ENCODE measurements at places on chromosomes 5 and 9. TPM values are rescaled to one million over a fixed set of nuclear protein-coding genes. Genes with fewer than 3 reads are reported as not detected.

- no peak for DNase-seq
Measured at GRCh38 chr5:23437011-23437410, 70.4 kb upstream of the PRDM9 start.

GRCh38 chr5:59790376-59790775 is 103.2 kb downstream of the PDE4D start:
- no peak for DNase-seq

DNA sequence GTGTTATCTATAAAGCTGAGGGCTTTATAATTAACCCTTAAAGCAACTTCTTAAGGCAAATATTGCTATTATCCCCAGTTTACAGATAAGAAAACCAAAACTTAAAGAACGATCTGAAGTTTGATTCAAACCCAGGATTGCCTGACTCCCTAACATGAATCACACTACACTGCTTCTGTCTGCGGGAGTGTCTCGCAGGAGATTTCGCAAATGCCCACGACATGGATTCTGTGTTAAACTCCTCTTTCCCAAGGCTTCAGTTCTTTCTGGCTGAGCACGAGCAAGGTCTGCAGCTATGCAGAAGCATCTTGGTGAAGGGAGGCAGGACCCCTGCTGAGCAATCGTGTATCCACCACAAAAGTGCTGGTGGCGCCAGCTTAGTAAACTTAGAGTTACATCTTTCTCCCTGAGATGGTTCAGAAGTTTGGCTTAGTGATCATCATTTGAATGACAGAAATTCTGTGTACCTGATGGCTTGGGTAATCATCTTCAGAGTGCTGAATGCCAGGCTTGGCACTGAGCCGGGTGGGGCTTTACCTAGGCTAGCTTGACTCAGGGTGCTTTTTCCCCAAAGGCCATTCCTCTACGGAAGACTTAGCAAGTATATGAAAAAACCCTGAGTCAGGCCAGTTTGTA is 81.4 kb upstream of the PIK3R1 start:
- DNase-seq = no peak

DNA sequence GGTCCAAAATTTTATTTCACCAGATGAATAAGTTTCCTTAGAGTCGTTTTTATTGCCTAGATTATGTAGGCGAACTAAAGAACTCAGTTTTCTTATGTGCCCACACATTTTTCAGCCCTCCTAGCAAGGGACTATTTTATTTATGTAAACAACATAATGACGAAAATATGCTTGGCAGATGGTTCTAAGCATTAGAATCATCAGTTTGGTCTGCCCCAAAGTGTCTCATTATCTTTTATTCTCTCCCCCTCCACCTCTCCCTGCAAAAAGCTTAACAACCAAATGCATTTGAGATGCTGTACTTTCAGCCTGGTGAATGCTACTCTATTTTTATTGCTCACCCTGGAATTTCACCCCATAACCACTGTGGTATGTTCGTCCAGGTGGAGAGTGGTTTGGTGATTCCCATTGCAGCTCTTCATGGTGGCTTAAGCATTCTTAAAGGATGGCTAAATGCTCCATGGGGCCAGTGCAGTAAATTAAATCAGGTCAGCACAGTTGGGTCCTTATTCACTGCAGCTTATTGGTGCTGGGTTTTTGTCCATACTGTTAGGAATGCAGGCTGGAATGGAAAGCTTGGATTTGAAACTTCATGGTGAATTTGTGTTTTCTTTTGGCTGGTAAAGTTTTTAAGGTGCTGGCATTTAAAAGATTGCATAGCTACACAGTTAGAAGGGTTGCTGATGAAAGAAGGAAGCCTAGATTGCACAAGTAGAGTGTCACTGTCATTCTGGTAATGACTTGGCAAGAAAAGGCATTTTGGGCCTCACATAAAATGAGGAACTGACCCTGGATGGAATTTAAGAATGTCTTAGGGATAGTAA is 39.2 kb downstream of the TLE4 start:
- no peak for DNase-seq

GRCh38 chr5:151092762-151093161 is 11.9 kb upstream of the TNIP1 start:
- no peak for DNase-seq

- no peak for DNase-seq
Measured at GRCh38 chr5:23026252-23027170, 173.4 kb upstream of the CDH12 start.

DNA sequence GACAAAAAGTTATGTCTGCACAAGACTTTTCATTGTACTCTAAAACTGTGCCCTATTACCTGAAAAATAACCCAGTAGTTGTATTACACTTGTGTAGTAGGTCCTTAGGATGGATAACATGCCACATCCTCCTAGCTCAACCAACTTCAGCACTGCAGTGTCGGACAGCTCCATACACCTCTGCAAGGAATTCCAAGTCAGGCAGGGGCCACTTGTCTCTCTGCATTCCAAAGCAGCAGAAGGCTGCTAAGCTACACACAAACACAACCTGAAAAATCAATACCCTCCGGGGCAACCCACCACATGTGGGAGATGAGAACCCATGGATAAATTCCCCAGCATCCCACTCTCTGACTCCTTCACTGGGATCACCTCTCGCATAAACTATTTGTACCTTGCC is 50.2 kb downstream of the MED10 start:
- DNase-seq = peak; percentile 27

DNA sequence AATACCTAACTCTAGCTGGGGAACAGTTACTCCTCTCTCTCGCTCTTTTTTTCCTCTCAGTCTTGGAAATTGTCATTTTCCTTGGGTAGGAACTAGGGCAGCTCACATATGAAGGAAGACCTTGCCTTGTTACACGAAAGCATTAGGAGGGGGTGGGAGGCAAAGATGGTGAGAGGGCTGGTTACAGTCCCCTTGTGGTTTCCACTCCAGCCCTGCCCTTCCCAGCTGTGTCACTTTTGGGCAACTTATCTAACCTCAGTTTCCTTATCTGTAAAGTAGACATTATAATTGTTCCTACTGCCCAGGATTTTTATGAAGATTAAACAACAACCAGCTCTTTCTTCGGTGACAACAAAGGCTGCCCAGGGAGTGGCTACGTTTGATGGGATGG is 196.2 kb upstream of the CLINT1 start:
- DNase-seq = no peak

DNA sequence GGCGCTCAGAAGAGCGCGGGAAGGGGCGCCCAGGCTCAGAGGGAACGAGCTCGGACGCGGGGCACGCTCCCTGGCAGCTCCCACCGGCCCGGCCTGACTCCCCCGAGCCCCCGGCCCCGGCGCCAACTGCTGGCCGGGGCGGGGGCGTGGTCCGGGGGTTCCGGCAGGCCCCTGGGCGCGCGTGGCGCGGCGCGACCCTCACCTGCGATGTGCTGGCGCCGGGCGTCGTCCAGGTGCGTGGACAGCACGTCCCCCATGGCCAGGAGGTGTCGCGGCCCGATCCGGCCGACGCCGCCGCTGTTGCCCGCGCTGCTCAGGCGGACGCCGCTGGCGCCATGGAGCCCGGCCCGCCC is 43.5 kb upstream of the STXBP1 start:
- no peak for DNase-seq

DNA sequence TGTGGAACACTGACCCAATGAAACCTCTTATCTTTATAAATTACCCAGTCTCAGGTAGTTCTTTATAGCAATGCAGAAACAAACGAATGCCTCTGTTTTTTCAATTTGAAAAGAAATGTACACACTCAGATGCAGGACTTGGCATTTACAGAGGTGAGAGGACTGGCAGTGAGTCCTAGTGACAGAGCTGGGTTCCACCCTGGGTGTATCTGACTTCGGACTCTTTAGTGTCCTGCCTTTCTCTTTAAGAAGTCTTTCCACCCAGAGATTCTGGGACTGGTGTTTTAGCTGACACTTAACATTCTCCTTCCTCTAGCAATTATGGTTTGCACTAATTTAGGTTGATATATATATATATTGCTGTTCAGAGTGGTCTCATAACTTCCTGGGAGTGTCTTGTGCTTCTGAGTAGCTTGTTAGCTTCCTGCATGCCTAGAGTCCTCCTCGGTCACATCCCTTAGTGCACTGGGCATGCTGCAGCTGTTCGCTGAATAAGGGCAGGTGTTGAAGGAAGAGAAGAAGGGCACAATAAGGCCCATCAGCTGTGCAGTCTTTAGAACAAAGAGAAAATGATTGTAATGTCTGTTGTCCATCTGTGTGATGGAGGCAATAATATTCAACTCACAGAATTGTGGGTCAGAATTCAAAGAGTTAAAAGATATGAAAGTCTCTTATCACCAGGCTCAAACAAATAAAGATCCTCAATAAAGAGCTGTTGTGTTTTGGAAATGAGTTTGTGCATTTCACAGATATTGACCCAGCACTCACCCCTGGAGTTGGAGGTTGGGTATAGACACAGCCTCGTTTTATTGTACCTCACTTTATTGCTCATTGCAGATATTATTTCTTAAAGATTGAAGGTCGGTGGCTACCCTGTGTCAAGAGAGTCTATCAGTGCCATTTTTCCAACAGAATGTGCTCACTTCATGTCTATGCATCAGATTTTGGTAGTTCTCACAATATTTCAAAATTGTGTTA is 187.1 kb downstream of the TRIM32 start:
- no peak for DNase-seq

DNA sequence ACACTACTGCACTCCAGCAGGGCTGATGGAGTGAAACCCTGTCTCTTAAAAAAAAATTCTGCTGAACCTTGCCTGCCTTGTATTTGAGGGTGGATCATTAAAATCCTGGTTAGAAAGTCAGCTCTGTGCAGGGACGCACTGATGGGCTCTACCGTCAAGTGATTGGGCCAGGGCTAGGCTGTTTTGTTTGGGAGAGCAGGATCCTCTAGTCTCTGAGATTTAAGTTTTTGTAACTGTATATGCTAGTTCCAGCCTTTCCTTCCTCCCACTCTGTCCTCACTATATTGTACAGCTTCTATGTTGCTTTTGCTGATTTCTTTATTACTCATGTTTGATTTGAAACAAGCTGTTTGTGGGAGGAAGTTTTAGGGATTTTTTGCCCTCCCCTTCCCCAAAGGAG is 11.5 kb downstream of the DDX4 start:
- no peak for DNase-seq

DNA sequence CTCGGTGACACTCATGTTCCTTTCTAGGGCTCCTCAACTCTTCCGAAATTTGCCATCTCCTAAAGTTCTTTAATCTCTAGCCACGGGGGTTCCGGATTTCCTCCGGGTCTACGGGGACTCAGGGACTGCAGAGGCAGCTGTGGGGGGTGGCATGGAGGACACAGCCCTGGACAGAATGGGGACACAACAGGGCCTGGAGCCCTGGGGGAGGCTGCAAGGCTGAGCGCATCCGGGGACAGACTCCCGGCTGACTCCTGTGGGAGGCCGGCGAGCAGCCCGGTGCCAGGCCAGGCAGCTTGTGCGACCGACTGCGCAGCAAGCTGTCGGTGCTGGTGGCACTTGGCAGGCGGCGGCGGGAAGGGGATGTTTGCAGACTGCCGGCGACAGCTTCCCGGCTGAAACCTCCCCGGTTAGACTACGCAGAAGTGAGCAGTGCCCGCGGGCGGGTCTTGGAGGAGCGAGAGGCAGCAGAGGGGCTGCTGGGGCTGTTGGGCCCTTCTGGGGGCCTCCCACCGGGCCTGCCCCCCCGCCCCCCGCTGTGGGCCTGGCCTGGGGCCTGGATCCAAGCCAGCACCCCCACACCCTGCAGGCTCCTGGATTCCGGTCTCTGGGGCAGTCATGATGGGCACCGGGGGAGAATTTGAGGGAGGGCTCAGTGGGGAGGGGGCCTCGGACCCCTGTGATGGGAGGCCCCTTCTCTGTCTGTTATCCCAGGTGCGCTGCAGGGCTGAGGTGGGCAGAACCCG is 28.7 kb upstream of the UBAC1 start:
- DNase-seq = no peak

- no peak for DNase-seq
Measured at GRCh38 chr5:131186561-131187256, 16.0 kb downstream of the LYRM7 start.

DNA sequence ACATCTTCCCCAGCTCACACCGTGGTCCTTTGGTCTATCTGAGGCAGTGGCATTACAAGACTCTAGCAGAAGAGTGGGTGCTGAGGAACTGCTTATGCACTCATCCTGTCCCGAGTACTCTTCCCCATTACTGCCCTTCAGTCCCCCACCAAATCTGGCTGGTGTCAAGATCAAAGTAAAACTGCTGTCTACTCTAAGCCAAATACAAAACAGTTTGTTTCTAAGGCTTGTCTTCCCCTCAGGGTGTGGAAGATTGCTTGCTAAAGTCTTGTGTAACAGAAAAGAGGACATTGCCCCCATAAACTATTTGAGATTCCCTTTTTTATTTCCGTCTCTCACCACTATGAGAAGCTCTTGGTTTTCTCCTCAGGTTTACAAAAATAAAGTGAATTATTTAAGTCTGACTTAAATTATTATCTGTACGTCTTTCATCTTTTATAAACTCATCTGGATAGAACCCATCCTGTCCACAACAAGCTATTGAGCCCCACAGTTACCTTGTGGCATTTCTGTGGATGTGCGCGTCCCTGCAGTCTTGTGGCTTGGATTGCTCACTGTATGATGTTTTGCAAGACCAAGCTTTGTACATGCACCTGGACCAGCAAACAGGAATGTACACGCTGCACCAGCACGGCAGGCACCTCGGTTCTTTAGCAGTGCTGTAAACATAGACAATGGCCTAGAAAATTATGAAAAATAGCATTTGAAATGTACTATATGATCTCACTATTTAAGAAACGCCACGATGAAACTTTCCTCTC is 61.0 kb downstream of the CYSTM1 start:
- no peak for DNase-seq

- DNase-seq = no peak
Measured at GRCh38 chr9:133115604-133116345, 5.3 kb downstream of the RALGDS start.

- no peak for DNase-seq
Measured at GRCh38 chr5:55530669-55531068, 4.1 kb downstream of the PLPP1 start.

DNA sequence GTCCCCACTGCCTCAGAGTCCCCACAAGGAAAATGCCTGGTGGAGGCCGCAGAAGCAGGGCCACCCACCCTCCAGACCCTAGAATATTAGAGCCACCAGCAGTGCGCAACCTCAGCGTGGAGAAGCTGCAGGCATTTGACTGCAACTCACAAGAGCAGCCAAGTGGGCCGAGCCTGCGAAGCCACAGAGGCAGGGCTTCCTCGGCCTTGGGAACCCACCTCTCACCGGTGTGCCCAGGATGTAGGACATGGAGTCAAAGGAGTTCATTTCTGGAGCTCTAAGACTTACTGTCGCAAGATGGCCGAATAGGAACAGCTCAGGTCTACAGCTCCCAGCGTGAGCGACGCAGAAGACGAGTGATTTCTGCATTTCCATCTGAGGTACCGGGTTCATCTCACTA is 397.9 kb upstream of the PIK3R1 start:
- DNase-seq = no peak

The CFAP90 gene
- 0.39 TPM for total RNA-seq

The HTR4 gene
- total RNA-seq = not detected

The THBS4 gene
- 12.8 TPM for total RNA-seq

The SGCD gene
- 0.04 TPM for total RNA-seq

The ALDOB gene
- total RNA-seq = not detected

Data from H1 (cell line).